ENCODE measurements at places on chromosomes 5 and 9.

DNA sequence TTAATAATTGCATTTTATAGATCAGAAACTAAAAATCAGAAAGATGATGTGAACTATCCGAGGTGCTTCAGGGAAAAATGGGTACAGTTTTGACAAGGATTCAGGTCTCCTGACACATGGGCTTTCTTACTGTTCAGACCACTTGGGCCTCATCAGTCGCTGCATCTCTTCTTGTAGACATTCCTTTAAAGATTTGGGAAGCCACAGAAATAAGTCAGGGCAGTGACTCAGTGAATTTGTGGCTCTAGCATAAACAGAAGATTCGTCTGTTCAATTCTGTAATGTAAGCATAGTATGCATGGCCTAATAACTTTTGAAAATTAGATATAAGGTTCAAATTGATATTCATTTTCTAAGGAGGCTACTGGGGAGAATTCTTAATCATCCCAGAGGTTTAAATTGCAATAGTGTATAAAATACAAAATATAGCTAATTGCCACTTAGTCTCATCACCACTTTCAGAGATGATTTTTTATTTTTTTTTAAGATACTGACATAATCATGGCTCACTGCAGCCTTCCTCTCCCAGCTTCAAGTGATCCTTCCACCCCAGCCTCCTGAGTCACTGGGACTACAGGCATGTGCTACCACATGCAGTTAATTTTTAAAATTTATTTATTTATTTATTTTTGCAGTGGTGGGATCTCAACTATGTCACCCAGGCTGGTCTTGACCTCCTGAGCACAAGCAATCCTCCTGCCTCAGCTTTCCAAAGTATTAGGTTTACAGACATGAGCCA, 48.9 kb downstream of the RASEF start:
- DNase-seq = no peak

DNA sequence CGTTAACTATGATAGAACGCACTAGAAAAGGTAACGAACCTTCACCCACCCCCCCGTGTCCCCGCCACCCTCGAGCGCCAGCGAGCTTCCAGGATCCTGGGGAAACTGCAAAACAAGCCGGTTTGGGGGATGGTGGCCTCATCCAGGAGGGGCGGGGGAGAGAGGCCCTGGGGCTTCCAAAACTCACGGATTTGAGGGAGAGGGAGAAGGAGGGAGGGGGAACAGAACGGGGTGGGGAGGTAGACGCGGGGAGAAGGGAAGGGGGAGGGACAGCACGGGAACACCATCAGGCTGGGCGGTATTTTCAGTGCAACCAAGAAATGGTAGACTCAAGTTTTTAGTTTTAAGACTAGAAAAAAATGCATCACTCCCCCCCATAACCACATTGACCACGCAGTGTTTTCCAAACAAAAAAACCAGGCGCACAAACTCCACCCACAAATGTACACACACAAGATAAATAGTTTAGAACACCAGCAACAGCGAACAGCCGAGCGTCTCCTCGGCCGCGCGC, 1.4 kb downstream of the NRARP start:
- DNase-seq = no peak

GRCh38 chr5:158832731-158833130, 267.0 kb downstream of the EBF1 start:
- DNase-seq = no peak

- no peak for DNase-seq
Observed at GRCh38 chr9:116656501-116656971, 30.6 kb upstream of the TRIM32 start.

GRCh38 chr5:141952020-141952419, 6.0 kb downstream of the PCDH12 start:
- DNase-seq = no peak

- no peak for DNase-seq
Observed at GRCh38 chr9:92725766-92726165, 38.9 kb downstream of the BICD2 start.

DNA sequence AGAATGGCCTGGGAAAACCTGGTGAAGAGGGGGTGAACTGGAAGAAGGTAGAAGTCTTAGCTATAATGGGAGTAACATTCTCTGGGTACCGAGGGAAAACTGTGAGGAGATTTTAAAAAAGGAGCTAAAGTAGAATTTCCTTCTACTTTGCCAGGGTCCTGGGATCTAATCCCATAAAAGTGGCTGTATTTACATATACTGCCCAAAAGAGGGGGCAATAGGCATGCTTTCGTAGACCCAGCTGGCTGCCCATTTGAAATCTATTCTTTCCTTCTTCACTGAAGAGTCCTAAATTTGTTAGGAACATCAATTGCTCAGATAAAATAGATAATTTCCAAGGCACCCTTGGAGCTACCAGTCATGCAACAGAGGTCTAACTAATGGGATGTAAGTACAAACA, 159.2 kb downstream of the CDC42SE2 start:
- no peak for DNase-seq

- DNase-seq = no peak
Observed at GRCh38 chr9:93159601-93160471, 24.1 kb upstream of the WNK2 start.

- no peak for DNase-seq
Observed at GRCh38 chr5:59430066-59430685, 463.4 kb downstream of the PDE4D start.

DNA sequence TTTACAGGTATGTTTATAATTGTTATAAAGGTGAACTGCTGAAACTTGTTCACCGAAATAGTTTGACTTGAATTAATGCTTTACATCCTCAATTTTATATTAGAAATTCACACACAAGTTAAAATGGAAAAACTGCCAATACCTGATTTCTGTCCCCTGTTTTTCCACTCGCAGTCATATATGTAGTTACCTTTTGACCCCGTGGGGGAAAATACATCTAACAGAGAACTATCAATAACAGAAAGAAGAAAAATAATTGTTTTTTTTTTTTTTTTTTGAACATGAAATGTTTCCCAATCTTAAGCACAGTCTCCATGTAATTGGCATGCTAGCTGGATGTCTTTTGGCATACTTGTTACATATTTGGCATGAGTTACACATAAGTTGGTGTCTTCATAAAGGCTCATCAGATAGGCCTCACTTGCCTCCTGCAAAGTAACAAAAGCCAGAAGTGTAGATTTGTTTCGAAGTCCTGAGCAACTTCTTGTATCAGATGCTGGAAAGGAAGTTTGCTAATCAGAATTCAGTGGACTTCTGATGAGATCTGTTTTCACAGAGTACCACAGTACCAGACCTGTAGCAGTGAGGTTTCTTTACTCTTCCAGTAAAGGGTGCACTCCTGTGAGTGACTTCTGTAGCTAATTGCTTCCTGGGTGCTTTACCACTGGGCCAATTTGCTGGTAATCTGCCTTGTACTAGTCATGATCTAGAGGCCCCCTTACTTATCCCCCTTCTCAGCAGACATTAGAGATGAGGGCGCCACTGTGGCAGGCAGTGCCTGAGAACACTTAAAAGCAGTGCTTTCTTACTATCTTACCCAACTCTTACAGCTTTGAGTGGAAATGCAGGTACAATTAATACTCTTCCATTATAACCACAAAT, 36.2 kb upstream of the CXXC5 start:
- no peak for DNase-seq
